CD8-positive, alpha-beta memory T cell (primary cell): ENCODE measurements at places on chromosomes 2 and 18. TPM values are rescaled to one million over a fixed set of nuclear protein-coding genes. Genes with fewer than 3 reads are reported as not detected.

DNA sequence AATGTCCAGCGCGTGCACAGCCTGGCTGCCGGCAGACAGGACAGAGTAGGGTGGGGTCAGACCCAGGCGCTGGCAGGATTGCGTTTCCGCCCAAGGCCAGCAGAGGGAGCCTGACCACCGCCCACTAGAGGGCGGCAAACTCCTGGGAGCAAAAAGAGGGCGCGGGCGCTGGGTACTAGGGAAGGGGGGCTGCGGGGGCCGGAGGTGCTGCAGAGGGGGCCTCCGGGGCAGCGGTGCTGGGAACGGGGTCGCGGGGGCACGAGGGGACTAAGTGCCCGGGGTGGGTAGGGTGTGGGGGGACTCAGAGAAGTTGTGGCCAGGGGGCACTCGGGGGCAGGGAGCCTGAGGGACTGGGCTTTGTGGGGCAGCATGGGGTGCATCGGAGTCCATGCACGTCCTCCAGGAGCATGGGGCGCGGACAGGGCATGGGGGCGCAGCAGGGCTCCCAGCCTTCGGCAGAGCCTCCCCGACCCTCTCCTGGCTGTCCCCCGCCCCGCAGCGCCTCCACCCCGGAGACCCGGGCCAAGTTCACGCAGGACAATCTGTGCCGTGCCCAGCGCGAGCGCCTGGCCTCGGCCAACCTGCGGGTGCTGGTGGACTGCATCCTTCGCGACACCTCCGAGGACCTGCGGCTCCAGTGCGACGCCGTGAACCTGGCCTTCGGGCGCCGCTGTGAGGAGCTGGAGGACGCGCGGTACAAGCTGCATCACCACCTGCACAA, 3.2 kb downstream of the TEKT4 start:
- DNase-seq = peak; percentile 23

- no peak for DNase-seq
These were observed 142.4 kb upstream of the ZNF236 start for GRCh38 chr18:76679945-76680344.

- DNase-seq = no peak
These were observed 36.5 kb downstream of the MGAT5 start for GRCh38 chr2:134290358-134290757.

DNA sequence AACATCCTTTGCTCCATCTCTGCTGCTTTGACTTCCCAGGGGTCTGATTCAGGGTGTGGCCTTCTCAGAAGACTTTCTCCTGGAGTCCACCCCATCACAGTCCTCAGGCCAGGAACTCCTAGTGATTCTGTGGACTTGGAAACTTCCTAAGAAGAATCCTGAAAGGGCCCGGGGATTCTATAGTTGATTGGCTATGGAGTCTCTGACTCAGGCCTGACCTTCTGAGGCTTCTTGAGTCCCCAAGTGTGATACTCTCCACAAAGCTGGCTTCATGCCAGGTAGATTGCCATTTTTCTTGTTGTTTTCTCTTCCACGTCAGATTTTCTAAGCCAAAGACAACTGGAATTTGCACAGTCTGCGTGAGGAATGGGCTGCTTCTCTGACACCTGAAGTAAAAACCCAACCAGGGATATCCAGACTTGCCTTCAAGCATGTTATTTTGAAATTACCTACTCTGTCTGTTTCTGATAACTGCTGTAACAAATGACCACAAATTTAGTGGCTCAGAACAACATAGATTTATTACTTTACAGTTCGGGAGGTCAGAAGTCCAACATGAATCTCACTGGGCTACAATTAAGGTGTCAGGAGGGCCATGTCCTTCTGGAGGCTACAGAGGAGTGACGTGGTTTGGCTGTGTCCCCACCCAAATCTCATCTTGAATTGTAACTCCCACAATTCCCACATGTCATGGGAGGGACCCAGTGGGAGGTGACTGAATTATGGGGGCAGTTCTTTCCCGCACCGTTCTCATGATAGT, 69.3 kb downstream of the ALPK2 start:
- DNase-seq = no peak

- DNase-seq = no peak
These were observed 10.8 kb downstream of the RFX8 start for GRCh38 chr2:101463911-101464641.

DNA sequence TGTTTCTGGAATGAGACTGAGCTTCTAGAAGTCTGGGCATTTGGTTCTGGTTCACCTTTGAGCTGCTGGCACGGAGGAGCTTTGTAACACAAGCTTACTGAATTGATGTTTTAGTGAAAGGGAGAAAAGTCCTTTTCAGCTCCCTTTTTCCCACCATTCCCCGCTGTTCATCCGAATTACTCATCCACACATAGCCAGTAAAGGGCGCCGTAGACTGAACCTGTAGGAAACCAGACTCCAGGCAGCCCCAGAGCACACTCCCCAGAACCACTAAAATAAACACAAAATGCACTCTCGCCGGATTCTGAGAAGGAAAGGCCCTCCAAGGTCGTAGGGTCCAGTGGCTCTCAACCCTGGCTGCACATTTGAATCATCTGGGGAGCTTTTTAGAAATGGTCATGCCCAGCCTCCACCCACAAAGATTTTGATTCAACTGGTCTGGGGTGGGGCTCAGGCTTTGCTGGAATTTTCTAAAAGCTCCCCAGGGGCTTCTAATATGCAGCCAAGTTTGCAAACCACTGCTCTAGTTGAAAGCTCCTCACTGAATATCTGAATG, 29.6 kb downstream of the TCF7L1 start:
- DNase-seq = no peak

GRCh38 chr2:78993518-78994148, 31.9 kb upstream of the REG3G start:
- DNase-seq = no peak

GRCh38 chr18:36325846-36326245, 28.3 kb downstream of the FHOD3 start:
- DNase-seq = no peak

The CXCR1 gene
- not detected for total RNA-seq
